HT-29 (cell line): ENCODE measurements at places on chromosomes 4 and X.

DNA sequence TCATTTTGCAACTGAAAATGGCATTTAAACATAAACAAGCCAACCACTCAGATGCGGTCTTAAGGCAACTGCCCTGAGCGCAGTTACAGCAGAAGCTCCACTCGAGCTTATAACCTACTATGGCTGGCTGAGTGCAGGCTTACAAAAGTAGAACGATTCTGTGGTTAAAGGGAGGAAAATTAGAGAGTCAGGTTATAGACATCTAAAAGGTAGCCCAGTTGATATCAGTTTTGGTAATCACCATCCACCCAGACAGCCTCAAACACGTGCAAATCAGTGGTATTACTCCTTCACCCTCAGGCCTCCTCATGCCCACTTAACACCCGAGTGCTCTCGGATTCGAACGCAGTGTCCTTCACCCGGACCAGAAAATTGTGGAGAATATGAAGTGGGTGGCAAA lies 3.1 kb downstream of the LEF1 start:
- DNase-seq, result no peak

DNA sequence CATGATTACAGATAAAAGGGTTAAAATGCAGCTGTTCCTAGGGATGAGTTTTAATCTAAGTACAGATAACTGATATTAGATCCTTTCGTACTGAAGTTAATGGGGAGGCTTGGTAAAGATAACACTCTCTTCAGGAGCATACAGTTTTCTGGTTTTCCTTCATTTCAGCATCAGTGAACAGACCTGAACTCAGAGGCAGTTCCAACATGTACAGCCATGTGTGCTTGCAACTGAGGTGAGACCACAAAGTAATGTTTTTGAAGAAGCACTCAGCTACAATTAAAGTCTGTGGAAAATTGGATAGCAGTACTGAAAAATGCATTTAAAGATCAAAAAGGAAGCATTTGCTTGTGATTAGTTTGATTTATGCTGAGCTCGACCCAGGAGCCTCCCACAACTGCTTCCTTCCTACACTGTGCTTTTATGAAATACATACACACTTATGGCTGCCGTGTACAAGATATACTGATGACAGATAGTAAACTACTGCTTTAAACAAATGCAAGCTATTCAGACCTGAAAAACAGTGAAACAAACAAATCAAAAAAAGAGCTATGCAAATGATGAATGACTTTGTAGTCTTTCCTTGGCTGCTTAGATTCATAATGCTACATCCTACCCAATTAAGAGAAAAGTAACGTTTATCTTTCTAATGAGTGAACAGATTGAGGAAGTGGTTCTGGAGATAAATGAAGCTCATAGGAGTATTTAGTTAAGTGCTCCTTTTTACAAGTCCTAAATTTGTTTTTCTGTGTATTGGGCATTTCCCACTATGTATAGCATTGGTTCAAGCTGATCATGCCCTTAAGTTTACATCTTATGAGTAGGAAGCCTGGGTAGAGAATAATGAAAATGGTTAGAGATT lies 68.4 kb downstream of the PDLIM5 start:
- DNase-seq, result no peak

DNA sequence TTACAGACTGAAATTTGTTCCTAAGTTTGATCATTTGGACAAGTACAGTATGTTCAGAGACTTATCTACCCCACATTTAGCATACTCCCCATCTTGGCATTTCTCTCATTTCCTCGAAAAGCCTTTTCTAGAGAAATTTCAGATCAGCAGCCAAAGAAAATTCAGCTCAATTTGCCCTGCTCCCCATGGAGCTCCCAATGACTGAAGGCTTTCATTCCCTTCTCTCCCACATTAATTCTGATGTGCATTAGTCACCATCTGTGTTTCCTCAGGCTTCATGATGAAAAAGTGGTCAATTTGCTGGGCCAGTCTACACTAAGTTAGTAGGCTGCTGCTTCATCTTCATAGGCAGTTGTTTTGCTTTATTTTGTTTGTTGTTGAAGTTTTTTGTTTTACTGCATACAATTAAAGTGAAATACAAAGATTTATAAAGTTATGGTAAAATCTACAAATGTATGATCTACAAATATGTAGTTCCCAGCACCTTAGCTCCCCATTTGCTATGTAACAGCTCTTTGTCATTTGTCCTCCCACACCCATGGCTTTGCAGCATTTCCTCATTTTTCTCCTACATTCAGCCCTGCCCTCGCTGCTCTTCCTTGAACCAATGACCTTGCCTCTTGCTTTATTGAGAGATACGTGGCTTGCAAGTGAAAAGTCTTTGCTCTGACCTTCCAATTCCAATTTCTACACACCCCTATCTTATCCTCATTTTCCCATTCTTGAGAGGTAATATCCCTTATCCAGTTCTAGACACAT lies 193.9 kb downstream of the ANAPC10 start:
- no peak for DNase-seq

DNA sequence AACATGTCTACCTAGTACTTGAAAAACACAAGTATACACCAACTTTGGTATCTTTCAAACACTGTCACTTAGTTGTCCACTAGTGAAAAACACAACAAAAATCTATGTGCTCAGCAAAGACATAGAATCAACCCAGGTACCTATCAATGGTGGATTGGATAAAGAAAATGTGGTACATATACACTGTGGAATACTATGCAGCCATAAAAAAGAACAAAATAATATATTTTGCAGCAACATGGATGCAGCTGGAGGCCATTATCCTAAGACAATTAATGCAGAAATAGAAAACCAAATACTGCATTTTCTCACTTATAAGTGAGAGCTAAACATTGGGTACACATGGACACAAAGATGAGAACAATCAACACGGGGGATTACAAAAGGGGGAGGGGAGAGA lies 148.7 kb downstream of the ENOX2 start:
- no peak for DNase-seq

DNA sequence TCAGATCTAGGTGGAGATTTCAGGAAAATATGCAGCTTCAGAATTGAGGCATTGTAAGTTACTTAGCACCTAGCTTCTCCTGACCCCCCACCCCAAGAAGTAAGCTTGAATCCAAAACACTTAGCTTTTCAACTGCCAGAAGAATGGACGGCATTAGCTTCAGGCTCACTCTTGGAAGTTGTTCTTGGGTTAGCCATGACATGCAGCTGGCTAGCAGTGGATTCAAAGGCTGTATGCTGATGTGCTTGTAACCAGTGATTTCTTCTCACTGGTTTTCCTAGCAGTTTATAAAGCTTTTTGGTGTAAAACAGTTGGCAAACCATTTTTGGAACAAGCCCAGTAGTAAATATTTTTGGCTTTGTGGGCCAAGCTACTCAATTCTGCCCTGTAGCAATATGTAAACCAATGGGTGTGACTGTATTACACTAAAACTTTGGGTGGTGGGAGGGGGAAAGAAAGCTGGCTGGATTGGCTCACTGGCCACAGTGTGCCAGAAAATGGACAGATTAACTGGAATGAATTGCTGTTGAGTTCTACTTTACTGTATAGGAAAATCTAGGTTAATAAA lies 85.6 kb downstream of the SHROOM2 start:
- no peak for DNase-seq

DNA sequence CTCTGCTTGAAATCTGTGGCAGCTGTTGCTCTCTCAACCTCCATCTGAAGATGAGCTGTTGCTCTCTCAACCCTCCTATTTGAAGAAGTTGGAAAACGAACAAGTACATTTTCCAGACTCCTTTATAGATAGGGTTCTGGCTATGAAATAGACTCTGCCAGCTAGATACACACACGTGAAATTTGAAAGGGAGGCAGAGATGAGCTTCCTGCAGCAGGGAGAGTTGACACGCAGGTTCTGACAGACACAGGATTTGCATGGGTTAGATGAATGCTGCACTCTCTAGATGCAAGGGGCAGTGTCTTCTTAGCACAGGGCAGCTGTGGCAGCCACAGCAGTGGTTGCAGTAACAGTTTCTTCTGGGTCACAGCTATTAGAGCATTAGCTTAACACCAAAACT lies 8.0 kb upstream of the PYURF start:
- no peak for DNase-seq

DNA sequence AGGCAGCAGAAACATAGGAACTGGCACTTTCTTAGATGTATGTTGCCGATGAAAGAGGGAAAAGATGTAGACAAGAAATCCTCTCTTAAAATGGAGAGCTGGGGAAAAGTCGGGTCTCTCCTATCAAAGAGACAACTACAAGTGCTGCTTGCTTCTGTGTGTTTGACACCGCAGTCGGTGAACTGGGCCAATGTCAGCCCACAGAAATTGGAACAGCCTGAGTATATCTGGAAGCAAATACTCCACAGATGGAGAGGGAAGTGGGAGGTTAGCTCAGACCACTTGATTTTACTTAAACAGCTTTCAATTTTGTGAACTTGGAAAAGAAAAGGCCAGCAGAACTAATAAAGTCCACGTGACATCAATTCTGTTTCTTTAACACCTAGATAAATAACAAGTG lies 230.9 kb upstream of the FAT1 start:
- no peak for DNase-seq

- no peak for DNase-seq
These were observed 94.1 kb upstream of the GALNT7 start for GRCh38 chr4:173074501-173074946.

- no peak for DNase-seq
These were observed 92.0 kb downstream of the APBB2 start for GRCh38 chr4:41122309-41122708.

- no peak for DNase-seq
These were observed 39.0 kb downstream of the BCOR start for GRCh38 chrX:40058719-40059118.

- no peak for DNase-seq
These were observed 9.6 kb downstream of the SGMS2 start for GRCh38 chr4:107834241-107834794.

- no peak for DNase-seq
These were observed 17.9 kb downstream of the OCRL start for GRCh38 chrX:129557844-129558480.

- no peak for DNase-seq
These were observed 18.9 kb upstream of the CXCR3 start for GRCh38 chrX:71637253-71637618.

GRCh38 chr4:47032405-47033106 lies 1.2 kb downstream of the GABRB1 start:
- DNase-seq, result peak; percentile 43

- DNase-seq, result no peak
These were observed 501.9 kb upstream of the ZFP42 start for GRCh38 chr4:187493661-187494060.

DNA sequence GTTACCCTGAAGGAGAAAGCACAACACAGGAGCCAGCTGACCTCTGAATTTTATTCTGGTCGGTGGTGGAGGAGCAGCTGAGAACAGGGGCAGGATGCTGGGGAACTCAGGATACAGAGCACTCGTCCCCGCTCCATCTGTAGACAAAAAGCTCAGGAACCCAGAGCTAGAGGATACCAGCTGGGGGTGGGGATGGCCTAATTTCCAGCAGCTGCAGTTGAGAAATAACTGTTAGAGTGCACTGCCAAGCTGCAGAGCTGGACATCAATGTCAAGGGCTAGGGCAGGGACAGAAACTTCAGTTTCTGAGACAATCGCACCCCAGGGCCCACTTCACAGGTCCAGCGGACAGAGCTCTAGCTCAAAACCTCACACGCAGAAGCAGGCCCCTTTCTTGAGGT lies 122.1 kb upstream of the GUCY1A1 start:
- DNase-seq, result no peak

- DNase-seq, result no peak
These were observed 101.9 kb downstream of the MAB21L2 start for GRCh38 chr4:150683775-150684350.

- DNase-seq, result no peak
These were observed 192.7 kb downstream of the GABRG1 start for GRCh38 chr4:45931154-45931553.
